ENCODE measurements at places on chromosomes 3 and 15.

- no peak for DNase-seq
These were observed 20.9 kb downstream of the SLC2A2 start for GRCh38 chr3:171005648-171006047.

DNA sequence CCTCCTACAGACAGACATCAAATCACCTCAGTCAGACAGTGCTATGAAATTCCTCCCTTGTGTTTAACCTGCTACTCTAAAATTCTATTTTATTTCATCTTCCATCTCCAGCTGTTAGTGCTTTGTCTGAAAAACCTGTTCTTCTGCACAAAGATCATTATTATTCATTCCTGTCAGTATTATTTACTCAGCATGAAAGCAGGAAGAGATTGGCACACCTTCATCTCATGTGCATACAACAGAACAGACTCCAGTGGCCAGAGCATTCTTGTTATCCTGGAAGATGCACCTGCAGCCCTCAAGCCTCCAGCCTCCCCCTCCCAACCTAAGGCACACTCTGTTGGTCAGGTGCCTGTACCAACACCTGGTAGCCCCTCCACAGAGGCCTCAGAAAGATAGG, 1.8 kb upstream of the ROPN1B start:
- DNase-seq: no peak

DNA sequence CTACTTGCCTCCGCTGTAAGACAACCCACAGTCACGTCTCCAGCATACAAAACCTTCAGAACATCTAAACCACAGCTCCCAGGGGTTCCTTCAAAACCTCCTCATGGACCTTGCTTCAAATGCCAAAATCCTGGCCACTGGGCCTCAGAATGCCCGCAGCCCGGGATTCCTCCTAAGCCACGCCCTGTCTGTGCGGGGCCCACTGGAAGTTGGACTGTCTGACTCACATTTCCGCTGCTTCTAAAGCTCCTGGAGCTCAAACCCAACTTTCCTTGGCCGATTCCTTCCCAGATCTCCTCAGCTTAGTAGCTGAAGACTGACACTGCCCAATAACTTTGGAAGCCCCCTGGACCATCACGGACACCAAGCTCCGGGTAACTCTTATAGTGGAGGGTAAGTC, 17.9 kb upstream of the OR5H6 start:
- no peak for DNase-seq

DNA sequence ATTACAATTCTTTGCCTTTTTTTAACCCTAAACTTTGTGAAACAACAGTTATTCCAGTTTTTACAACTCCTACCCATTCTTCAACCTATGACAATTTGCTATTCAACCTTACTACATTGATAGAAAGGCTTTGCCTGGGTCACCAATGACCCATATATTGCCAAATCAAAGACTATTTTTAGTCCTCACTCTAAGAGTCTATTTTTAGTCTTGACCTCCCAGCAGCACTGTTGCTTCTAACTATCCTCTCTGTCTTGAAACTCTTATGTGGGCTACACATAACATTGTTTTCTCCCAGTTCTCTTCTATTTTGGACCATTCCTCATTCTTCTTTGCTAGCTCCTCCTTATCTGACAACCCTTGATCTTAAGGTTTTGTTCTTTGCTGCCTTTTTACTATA, 71.4 kb downstream of the C3orf80 start:
- no peak for DNase-seq

DNA sequence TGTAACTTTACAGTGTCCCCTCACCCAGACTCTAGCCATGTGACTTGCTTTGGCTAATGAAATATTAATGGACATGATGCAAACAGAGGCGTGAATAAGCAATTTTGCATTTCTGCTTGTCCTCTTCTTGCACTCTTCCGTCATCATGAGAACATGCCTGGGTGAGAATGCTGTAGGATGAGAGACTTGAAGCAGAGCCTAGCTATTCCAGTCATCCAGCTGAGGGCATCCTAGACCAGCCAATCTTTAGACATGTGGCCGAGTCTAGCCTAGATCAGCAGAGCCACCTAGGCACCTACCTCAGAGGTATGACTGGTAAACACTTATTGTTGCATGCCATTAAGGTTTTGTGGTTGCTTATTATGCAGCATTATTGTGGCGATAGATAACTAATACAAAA, 450.5 kb upstream of the AZI2 start:
- DNase-seq: no peak

- no peak for DNase-seq
These were observed 610.0 kb upstream of the ZNF385D start for GRCh38 chr3:22360970-22361369.

- DNase-seq: no peak
These were observed 18.3 kb downstream of the SHC4 start for GRCh38 chr15:48945386-48945785.

GRCh38 chr3:56938530-56938929, 121.9 kb upstream of the SPATA12 start:
- DNase-seq: no peak

GRCh38 chr3:188243124-188243795, 89.3 kb downstream of the LPP start:
- DNase-seq: no peak

DNA sequence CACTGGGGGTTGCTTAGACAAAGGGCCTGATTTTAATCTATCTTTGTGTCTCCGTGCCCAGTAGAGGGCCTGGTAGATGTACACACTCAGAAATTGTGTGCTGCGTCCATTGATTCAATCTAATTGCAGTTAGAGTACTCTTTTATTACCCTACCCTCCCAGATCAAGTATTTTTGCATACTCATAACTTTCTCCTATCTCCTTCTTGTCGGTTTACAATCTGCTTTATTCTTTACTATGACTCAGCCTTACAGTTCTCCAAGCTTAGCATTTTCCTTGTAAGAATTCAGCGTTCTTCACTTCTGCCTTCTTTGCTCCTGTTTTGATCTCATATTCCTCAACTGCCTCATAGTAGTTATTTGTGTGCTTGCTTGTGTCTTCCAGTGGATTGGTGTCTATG, 124.5 kb upstream of the ARRDC4 start:
- DNase-seq: no peak

GRCh38 chr3:156976933-156977332, 150.8 kb downstream of the LEKR1 start:
- no peak for DNase-seq

DNA sequence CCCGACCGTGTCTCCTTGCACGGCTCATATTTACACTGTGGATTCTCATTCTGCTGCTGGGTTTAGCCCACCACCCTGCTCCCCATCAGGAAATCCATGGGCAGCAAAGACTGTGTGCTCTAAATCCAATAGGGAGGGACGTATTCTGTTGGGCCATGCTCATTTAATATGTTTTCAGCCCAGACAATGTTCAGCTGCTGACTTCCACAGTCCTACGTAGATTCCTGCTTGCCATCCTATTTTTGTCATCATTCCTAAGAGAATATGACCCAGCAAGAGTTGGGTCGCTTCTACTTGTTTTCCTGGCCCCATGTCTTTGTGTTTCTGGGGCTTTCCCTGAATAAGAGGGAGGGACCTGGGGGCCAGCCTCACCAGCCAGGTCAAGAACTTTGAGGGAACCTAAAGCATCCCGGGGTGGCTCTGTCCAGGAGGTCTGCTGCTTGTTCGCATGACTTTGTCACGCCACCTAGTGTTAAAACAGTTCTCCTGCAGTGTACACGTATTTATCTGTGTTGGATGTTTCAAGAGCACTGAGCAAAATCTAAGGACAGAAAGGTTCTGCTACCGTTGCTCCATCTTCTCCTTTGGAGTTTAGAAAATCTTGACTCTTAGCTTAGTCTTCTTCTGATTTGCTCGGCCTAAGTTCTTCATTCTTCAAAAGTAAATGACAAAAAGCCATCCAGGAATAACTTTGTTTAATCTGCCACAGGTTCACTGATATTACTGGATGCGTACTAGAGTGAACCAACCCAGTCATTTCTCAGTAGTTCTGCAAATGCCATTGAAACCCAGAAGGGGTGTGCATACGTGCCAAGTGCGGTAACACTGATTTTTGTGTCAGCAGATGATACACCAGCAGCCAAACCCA, 79.8 kb upstream of the NR2E3 start:
- no peak for DNase-seq

All from heart right ventricle (tissue), 16 donors.